Activated T-cell treated with anti-CD3 and anti-CD28 coated beads for 1 hour (primary cell): ENCODE measurements at places on chromosomes 3 and 15.

GRCh38 chr3:45205126-45205525 lies 21.0 kb downstream of the TMEM158 start:
- DNase-seq, result no peak

- no peak for DNase-seq
Measured at GRCh38 chr3:184186902-184187207, 856 bp downstream of the ABCF3 start.

DNA sequence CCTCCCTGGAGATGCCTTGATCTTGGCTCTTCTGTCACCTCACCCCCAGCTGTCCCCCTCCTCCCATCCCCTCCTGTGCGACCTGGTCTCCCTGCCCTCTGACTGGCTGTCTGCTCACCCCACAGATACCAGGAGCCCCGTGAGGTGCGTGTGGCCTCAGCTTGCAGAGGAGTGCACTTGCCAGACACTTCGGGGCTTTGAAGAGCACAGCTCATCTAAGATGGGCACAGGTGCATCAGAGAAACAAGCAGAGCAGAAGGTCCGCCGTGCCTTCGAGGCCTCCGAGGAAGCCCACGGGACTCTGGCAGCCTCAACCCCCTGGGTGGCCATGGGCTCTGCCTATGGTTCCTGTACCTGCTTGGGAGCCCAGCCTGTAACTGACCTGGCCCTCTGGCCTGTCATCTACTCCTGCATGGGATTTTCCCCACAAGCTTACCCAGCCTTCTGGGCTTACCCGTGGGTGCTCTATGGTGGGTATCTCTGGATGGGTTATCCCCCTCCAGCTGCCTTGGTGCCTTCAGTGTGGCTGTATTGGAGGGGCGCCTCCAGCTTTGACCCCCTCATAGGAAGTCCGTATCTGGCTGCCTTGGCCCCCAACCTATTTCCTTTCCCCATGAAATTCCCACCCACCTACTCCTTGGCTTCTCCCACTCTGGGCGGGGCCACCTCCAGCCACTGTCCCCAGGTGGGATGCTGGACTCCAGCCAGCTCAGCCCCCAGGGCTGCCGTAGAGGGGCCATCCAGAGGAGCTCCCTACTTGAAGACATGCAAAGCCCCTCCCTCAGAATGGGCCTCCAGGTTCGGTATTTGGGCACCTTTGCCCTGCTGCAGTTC lies 3.8 kb downstream of the PRR23E start:
- no peak for DNase-seq

DNA sequence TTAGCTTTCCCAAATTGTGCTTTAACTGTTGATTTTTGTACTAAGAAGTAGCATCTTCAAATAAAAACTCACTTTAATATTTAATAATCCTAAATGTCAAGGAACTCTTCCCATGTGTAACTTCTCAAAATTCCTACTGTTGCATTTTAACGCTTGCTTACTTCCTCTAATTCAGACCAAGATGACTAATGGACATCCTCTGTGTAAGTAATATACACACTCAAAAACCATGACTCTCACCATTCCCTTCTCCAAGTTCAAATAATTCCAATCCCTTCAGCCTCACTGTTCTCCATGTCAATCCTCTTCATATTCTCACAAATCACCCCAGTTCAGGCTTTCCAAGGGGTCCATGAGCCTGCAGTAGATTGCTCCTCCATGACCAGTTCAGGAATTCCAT lies 13.0 kb downstream of the MRPL46 start:
- DNase-seq, result no peak

- DNase-seq, result peak; percentile 36
Measured at GRCh38 chr15:67101911-67102598, 36.7 kb downstream of the SMAD3 start.

DNA sequence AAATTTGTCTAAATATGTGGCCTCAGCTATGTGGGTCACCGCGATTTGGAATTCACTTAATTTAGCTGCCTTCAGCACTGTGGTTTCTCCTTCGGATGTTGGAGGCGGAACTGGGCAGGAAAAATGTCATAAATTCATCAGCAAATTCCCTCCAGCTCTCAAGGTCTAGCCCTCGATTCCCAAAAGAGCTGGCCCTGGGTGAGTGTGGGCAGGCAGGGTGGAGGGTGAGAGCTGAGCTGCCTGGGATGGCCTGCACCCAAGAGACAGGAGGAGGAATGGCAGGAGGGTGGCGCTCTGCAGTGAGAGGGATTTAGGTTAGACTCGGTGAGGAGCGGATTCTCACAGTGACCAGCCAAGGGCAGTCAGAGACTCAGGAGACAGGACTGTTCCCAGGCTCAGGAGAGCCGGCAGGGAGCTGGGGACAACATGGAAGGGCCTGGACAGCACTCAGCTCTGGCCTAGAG lies 57.1 kb downstream of the FEM1B start:
- DNase-seq, result no peak

GRCh38 chr3:39724233-39724846 lies 85.1 kb upstream of the MYRIP start:
- no peak for DNase-seq

DNA sequence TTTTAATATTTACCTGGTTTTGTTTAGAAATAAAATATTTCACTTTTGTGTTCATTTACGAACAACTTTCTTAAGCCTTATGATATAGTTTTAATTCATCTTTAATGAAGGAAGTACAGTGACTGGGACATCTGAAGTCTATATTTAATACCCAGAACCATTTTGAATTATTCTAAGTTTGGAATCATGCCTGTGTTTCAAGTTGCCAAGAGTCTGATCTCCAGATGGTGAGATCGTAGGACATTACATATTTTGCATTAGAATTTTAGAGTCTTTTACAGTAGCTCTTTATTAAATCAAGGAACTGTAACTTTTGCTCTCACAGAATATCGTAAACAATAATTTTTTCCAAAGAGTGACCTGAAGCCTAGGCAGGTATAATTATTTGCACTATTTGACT lies 420.7 kb downstream of the SI start:
- no peak for DNase-seq

DNA sequence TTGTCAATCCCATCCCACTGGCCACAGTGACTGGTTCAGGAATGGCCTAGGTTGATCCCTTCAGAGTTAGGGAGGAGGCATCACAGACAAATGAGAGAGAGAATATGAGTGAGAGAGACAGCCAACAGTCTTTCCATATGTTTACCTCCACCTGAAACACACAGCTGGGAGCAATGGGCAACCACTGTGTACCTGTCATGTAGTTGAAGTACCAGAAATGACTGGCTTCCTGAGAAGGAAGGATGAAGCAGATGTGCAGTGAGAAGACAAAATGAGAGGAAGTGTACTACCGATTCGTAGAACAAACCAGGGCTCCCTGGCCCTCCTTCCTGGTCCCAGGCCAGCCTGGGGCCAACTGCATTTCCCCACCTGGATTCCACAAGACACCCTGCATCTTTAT lies 27.4 kb downstream of the SRGAP3 start:
- DNase-seq, result no peak

DNA sequence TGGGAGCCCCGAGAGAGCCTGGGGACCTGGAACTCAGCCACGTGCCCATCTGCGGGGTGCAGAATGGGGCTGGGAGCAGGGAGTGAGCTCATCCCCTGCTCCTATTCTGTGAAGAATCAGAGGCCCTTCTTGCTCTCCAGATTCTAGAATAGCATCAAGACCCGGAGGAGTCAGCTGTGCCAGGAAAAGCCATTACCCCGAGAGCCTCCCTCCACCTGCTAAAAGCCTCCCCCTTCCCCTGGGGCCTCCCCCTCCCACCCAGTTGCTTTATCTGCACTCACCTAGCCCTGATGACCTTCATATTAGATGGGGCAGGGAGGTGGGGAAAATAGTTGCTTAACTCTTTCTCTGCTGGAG lies 23.1 kb downstream of the CCDC33 start:
- DNase-seq, result no peak

DNA sequence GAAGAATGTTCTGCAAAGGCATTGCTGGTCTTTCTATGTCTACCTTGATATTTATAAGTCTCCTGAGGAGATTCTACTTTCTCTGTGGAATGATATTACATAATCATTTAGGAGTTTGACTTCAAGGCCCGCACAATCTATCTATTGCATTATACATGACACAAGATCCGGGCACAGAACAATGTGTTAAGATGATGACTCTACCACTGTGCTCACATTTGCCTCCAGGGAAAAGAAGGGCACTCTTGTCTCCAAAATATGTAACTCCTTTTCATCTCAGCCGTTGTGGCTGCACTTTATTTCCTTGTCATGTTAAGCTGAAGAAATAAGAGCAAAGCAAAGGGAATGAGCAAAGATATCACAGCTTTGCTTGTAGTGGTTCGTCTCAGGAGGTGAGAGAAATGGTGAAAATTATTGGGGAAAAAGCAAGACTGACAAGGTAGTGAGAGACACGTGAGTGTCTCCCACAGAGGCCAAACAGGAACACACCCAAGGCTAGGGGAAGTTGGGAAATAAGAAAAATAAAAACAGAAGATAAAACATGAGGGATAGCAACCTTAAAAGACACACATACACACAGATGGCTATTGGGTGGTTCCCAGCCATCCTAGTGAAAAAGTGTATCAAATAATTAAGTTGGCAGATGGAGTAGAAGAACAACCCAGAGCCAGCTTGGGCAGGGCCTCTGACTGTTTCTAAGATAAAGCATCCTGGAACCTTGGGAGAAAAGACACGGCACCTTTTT lies 184.3 kb downstream of the P3H2 start:
- no peak for DNase-seq

- no peak for DNase-seq
Measured at GRCh38 chr15:62584301-62585235, 419.5 kb upstream of the C2CD4B start.

DNA sequence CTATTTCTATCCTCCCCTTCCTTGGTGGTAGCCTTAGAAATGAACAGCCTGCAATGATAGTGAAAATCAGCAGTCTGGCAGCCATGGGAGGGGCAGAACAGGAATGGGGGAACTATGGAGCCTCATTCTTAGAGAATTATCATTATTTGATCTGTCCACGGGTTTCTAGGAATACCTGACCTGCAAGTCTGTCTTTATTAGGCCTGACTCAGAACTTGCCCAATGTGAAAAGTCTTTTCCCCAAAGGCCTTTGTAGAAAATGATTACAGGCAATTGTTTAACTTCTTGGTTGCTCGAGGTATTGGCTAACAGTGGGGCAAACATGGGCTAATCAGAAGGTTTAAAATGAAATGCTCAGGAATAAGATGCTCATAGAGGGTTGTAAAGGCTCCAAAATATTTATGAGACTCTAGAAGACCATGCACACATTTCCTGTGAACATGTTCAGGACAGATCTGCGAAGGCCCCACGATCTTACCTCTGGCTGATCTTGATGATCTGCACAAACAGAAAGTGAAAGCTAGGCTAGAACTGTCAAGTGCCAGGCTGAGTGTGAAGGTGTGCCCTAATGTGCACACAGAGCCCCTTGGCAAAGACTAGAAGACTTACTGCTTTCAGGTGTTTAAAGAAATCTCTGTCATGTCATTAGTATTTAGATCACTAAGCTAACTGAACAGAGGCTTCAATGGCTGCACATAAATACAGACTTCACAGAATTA lies 39.6 kb upstream of the LAMP3 start:
- DNase-seq, result no peak

DNA sequence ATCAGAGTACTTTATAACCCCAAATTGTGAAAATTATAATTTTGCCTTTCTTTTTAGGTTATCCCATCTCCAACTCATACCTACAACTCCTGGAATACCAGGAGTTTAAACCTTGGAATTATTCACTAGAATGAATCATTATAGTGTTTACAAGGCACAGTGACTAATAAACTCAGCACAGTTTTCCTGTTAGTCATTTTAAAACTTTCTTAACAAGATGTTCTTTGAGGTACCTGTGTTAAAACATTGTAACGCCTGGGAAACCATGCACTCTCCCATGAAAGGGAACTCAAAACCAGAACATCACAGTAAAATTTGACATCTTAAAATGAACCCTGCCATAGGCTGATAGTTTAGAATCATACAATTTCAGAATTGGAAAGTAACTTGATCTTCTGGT lies 132.4 kb upstream of the OSTN start:
- no peak for DNase-seq

DNA sequence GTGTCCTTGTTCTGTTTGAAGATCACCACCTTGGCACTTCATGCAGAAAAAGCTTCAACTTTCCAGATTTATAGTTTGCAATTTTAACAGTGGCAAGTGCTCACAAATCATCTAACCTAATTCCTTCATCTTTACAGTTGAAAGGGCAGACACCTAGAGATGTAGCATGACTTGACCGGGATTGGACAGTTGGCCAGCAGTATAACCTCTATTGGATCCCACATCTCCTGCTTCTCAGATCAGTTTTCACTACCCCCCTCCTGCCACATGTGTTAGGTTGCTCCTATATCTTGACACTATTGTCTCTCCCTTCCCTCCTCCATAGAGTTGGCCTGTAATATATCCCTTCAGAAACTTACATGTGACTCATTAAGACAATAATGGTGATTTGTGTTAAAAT lies 206.0 kb upstream of the SEMA6D start:
- no peak for DNase-seq

- DNase-seq, result no peak
Measured at GRCh38 chr3:26687466-26687865, 64.9 kb downstream of the LRRC3B start.

GRCh38 chr3:153289334-153289808 lies 127.3 kb downstream of the RAP2B start:
- DNase-seq, result no peak

DNA sequence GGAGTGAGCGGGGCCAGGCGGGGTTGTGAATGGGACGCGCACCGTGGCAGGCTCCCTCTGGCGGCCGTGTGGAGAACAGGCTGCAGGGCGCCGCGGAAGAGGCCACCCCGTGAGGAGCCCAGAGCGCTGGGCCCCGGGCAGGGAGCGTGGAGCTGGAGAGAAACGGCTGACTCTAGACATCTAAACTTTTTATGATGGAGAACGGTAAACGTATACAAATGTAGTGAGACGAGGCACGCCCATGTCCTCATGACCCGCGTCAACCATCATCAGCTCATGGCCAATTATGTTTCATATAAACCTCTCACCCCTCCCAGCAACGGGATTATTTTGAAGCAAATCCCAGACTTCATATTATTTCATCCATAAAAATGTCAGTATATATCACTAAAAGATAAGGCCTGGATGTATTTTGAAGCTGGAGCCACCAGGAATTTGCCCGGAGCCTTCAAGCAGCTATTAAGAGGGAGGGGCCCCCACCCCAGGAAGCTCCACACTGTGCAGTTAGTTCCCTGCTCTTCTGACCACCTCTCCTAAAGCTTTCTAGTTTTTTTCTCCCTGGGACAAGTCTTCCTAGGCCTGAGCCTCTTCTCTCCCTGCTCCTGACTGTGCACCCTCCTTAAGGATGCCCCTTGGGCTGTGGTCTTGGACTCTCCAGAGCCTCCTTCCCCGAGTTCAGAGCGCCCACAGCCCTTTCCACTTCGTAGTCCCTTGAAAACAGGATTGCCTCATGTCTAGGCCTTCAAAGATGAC lies 149.5 kb downstream of the SMAD6 start:
- DNase-seq, result peak; percentile 65

GRCh38 chr3:16614033-16615031 lies 9.1 kb upstream of the DAZL start:
- DNase-seq, result no peak
